ENCODE measurements at places on chromosomes 11 and 22.

GRCh38 chr22:27749597-27750225, 51.8 kb downstream of the MN1 start:
- DNase-seq: no peak

DNA sequence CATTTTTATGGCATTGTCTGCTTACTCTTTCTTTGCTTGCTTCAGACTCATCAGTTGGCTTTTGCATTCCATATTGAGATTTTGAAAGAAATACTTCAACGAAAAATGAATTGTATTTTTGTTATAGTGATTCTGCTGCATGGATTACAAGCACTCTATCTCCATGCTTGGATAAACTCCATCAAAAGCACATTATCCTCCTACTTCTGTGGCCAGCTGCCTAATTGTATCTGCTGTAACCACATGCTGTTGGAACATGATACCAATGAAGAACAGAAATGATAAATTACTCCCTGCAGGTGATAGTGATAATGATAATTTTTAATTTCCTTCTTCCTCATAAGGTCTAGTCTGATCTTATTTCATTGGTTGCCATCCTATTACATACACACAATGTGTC, 100.8 kb downstream of the PRMT3 start:
- peak; percentile 97 for DNase-seq

DNA sequence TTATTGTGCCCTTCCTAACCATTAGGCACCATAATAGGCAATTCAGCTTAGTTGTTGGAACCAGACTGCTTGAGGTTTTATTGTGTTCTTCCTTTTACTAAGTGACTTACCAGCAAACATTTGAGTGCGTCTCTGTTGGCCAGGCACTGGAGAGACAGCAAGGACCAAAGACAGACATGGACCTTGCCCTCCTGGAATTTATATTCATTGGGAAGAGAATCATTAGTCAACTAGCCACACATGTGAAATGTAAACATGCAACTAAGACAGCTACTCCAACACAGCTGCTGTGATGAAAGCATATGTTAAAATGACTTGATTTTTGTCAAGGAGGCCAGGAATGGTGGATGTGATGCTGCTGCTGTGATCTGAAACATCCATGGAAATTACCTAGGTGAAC, 106.4 kb downstream of the TRAF6 start:
- DNase-seq: no peak

- DNase-seq: no peak
Measured at GRCh38 chr11:5527716-5528115, 11.2 kb upstream of the UBQLNL start.

DNA sequence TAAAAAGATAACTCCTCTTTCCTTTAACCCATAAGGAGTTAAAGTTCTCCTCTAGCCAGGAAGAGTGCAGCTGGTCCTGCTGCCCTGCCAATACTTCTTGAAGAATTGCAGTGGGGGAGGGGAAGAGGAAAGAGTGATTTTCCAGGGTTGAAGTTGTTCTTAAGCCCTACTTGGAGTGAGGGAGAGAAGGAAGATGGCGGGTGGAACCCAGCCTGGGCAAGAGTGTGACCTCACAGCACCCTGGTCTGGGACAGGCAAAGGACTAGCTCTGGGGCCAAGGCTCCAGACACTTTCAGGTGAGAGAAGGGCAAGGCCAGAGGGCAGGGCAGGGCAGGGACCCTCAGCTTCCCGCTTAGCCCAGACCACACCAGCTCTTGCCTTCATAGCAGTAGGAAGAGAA, 6.6 kb downstream of the TNKS1BP1 start:
- DNase-seq: no peak

GRCh38 chr11:87063982-87064381, 26.2 kb downstream of the TMEM135 start:
- DNase-seq: no peak
